ENCODE measurements at places on chromosomes 12 and 14.

DNA sequence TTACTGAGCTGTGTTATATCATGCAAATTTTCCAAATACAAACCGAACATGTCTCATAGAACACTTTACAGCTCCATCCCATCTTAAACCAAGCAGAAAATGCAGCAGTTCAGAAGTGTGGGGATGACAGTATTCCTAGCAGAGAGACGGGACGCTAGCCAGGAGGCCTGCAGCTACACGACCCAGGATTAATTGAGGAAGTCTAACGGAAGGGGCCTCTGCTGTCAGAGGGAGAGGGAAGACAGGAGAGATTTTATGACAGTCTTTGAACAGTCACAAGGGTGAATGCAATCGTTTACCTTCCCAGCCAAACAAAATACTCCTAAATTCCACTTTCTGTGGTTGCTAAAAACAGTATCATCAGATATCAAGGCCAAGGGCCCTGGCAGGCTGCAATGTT lies 261.9 kb downstream of the TMEM132D start:
- no peak for DNase-seq

- DNase-seq = no peak
Observed at GRCh38 chr12:13289653-13290289, 93.2 kb downstream of the EMP1 start.

GRCh38 chr12:112096667-112097066 lies 11.9 kb downstream of the NAA25 start:
- DNase-seq = peak; percentile 39

DNA sequence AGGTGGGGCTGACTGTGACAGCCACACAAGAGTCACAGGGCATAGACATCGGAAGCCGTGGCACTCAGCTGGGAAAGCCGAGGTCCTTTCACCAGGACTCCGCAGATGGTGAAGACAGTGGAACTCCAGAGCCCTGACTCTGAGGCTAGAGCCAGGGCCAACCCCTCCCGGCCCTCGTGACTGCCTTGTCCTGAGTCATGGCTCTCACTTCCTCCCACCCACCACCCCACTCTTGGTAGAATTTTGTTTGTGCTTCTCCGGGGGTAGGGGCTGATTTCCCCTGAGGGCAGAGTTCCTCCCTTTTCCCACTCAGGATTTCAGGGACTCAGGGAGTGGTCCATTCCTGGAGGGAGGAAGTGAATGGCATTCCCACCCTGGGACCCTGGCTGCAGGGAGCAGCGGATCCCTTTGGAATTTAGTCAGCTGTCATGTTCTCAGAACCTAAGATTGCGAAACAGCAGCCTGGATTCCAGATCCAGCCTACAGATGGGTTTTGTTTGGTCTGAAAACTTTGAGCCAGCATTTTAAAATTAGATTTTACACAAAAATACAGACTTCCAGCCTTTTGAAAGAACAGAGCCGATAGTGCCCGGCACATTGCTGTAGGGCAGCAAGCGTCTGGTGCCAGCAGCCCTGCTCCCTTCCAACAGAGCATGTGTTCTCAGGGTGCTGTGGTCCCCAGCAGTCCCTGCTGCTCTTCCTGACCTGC lies 50.7 kb downstream of the TPCN1 start:
- DNase-seq = peak; percentile 34

GRCh38 chr14:98867146-98867545 lies 404.9 kb downstream of the BCL11B start:
- DNase-seq = no peak

DNA sequence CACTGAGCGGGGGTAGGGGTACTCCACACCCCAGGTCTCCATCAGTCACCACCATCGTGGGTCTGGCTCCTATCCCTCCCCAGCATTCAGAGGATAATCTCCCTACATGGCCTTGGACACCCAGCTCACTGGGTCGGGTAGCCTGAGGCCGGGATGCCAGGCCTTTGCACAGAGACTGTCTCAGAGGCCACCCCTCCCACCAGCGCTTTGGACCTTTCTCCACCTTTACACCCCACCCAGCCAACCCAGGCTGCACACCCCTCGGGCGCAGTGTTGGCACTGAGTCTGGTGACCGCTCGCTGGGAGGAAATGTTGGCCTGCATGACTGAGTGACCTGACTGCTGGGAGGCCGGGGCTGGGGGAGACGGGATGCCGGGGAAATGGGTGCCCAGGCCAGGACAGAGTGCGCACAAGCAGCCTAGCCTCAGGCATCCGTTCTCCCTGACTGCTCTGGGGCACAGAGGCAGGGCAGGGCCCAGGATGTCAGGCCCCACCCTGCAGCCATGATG lies 10.6 kb upstream of the LBHD2 start:
- DNase-seq = no peak

DNA sequence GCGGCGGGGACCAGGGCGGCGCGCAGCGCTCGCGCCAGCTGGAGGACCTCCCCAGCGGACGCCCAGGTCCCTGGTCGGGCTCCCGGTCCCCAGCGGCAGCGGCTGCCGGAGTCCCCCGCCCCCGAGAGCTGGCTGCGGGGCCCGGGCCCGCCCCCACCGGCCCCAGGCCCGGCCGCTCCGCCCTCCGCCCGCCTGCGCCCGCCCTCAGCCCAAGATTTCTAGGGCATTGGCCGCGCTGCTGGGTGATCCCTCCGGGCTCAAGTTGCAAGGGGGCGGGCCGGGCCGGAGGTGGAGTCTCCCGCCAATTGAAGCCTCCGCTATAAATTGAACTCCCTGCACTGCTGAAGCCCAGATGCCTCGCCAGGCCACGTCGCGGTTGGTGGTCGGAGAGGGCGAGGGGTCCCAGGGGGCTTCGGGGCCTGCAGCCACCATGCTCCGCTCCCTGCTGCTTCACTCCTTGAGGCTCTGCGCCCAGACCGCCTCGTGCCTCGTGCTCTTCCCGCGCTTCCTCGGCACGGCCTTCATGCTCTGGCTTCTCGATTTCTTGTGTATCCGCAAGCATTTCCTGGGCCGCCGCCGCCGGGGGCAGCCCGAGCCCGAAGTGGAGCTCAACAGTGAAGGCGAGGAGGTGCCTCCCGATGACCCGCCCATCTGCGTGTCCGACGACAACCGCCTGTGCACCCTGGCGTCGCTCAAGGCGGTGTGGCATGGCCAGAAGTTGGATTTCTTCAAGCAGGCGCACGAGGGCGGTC lies at the start of gene DIO3:
TSS of gene DIO3 (plus strand) at position 351 of the 752 bp plus-strand sequence.
- no peak for DNase-seq
